ENCODE measurements at places on chromosomes 1 and 21. TPM values are rescaled to one million over a fixed set of nuclear protein-coding genes. Genes with fewer than 3 reads are reported as not detected.

- no peak for DNase-seq
Measured at GRCh38 chr1:231396643-231397042, 25.4 kb downstream of the EGLN1 start.

The RHEX gene
- not detected for polyA plus RNA-seq

DNA sequence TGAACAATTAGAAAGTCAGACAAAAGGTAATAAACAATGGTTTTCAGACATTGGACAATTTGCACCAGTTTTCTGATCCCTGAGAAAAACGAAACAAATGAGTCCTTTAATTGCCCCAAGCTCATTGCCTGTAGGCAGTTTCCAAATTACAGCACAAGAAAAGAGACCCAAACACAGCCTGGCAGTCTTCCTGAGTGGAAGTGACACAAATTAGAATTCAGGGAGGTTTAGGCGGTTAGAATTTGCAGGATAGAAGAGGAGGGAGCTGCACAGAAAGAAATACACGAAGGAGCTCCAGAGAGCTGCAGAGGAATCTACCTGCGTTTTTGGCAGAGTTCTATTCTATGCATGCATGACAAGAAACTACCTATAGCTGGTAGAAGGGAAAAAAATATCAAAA is 115.7 kb downstream of the PIGK start:
- H3K27me3 ChIP-seq = no peaks in the 10 kb centered on the region
- H3K36me3 ChIP-seq = peaks cover 3% of the 10 kb centered on the region
- H3K27ac ChIP-seq = no peak overlapping the region

DNA sequence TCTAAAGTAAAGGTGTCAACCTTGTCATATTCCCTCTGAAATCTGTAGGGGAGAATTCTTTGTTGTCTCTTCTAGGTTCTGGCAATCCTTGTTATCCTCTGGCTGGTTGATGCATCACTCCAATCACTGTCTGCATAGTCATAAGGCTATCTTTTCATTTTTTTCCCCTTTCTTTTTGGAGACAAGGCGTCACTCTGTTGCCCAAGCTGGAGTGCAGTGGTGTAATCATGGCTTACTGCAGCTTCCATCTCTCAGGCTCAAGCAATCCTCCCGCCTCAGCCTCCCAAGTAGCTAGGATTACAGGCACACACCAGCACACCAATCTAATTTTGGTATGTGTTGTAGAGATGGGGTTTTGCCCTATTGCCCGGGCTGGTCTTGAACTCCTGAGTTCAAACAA is 12.9 kb downstream of the DPYD start:
- peaks cover 11% of the 10 kb centered on the region for H3K4me1 ChIP-seq
- H3K4me3 ChIP-seq = no peak overlapping the region
- no peaks in the 10 kb centered on the region for H3K36me3 ChIP-seq
- H3K27ac ChIP-seq = no peak overlapping the region
- no peak for DNase-seq

DNA sequence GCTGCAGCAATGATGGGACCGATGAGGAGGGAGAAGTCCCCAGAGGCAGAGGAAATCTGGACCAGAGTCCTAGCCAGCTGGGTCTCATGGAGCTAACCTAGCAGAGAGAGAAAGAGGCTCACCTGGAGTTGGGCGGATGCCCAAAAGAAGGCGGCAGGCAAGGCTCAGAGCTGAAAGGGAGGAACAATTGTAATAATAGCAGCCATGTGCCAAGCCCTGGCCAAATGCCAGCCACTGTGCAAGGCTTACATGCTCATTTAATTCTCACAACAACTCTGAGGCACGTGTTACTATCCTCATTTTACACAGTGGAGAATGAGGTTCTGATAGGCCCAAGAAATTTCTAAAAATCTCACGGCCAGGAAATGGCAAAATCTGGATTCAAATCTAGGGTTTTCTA is 50.0 kb upstream of the ZNF648 start:
- no peaks in the 10 kb centered on the region for H3K36me3 ChIP-seq
- H3K27me3 ChIP-seq = peaks cover under 1% of the 10 kb centered on the region
- no peak for DNase-seq
- no peaks in the 10 kb centered on the region for H3K4me1 ChIP-seq
- H3K4me3 ChIP-seq = no peak overlapping the region

DNA sequence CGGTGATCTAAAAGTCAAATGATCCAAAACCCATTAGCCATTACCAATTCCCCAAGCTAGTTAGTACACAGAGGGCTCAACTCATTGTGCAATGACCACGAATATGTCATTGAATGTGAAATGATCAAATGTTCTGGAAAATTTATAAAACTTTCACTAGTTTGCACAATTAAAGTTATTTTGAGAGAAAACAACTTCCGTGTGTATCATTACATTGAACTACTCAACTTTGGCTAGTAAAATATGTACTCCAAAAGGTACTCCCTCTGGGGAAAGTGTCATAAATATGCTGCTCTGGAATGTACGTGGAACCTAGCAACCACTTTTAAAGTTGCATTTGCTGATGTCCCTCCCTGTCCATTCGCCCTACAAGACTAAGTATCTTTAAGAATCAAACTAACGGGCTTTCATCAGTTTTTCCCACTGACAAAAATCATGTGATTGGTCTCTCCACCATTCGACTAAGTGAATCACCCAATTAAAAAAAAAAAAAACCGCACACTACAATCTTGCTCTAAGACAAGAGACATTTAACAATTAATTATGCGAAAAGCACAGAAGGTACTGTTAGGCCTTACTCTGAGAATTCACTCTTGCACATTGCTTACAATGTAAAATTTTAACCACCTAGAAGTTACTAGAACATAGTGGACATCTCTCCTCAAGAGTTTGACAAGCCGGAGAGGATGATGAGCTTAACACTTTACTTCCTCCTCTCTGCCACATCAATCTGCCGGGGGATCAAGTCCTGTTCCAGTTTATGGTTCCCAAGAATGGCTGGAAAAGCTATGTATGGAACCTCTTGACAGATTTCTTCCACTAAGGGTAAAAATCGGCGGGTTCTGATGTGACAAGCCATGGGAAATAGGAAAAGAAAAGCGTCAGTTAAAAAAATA is 1.2 kb downstream of the ACBD3 start:
- no peak for DNase-seq
- H3K27me3 ChIP-seq = no peaks in the 10 kb centered on the region
- H3K4me3 ChIP-seq = peak overlapping the region; percentile 93
- H3K27ac ChIP-seq = peak overlapping the region; percentile 84
- peaks cover 4% of the 10 kb centered on the region for H3K36me3 ChIP-seq
- H3K4me1 ChIP-seq = peaks cover 48% of the 10 kb centered on the region
